Stimulated activated CD4-positive, alpha-beta T cell treated with anti-CD3 and anti-CD28 coated beads, Interleukin-1b, Interleukin-23, amount 100 ng/mL, for 1 hour (primary cell): ENCODE measurements at places on chromosomes 16 and 17.
A peak's percentile ranks its signal among the peaks of the same experiment; 100 is the strongest.

DNA sequence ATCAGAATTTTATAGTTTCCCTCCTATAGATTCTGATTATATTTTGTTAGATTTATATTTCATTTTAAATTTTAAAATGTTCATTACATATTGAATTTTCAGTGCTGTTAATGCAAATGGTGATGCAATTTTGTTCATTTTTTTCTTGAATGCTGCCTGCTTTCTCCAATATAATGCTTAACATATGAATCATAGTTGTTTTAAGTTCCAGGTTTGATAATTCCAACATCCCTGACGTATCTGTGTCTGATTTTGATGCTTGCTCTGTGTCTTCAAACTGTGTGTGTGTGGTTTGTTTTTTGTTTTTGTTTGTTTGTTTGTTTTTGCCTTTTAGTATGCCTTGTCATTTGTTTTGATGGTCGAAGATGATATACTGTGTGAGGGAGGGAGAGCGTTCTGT lies 134.7 kb upstream of the ELAC2 start:
- DNase-seq: no peak

- DNase-seq: no peak
These were observed 896 bp upstream of the MYLK3 start for GRCh38 chr16:46748775-46749705.

GRCh38 chr17:58679263-58680037 lies 12.4 kb downstream of the TEX14 start:
- no peak for DNase-seq

- DNase-seq: no peak
These were observed 181.3 kb downstream of the CBLN1 start for GRCh38 chr16:49100366-49100765.

GRCh38 chr16:17657045-17657444 lies 186.3 kb upstream of the XYLT1 start:
- no peak for DNase-seq

DNA sequence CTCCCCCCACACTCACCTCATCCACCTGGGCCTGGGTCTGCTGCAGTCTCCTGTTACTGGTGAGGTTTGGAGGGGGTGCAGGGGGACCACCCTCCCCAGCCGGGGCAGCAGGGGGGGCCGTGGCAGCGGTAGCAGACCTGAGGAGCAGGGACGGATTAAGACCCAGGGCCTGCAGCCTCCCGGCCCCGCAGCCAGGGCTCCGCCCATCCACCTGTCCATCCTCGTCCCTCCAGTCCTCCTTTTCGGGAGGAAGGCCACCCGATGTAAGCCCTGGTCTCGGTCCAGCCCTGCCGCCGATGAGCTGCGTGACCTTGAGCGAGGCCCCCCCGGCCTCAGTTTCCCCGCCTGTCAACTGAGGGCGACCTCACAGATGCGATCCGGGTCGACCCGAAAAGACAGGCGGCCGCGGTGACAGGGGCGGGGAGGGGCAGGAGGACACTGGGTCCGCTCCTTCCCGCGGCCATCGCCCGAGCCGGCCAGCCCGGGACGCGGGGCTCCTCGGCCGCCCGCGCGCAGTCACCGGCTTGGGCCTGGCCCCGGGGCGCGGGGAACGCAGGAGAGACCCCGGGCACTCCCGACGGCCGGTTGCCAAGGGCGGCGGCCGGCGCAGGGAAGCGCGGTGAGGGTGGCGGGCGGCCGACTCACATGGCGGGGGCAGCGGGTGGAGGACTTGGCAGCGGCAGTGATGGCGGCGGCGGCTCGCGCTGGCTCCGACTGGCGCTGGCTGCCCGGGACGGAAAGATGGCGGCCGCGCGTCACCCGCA lies at the start of gene VAMP2:
TSS of gene VAMP2 (minus strand) at position 716 of the 764 bp plus-strand sequence. CDS start at position 647, 69 bp downstream.
- DNase-seq: peak; percentile 63

- DNase-seq: no peak
These were observed 12.3 kb downstream of the CPPED1 start for GRCh38 chr16:12791340-12791739.

- no peak for DNase-seq
These were observed 95.1 kb upstream of the CDH5 start for GRCh38 chr16:66271074-66272060.
